CD8-positive, alpha-beta memory T cell (primary cell): ENCODE measurements at places on chromosomes 11 and 22.
A peak's percentile ranks its signal among the peaks of the same experiment; 100 is the strongest.

DNA sequence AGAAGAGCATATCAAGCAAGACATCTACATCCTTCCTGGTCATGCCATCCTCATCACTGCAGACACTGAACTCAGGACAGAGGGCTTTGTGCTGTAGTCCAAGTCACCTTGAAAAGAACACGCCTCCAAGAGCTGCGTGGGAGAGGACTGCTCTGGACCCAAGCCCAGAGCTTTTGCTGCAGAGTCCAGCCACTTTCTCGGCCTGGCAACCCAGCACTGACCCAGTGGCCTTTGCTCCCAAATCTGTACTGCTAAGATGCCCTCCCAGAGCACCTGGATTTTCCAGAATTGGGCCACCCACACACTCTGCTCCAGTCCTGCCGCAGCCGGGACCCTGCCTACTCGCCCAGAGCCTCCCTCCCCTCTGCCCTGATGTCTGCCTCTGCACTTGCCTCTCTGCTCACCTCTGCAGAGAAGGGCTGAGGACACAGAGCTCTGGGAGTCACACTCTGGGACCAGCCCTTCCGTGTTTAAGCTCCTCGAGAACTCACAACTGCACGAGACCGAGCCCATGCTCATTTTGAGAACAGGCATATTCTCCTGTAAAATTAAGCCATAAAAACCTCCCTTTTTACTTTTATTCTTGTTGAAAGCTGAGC, 83.8 kb upstream of the CSNK2A3 start:
- H3K27me3 ChIP-seq, result no peaks in the 10 kb centered on the region
- no peaks in the 10 kb centered on the region for H3K4me1 ChIP-seq
- H3K4me3 ChIP-seq, result no peak overlapping the region
- no peak for DNase-seq
- H3K27ac ChIP-seq, result no peak overlapping the region

DNA sequence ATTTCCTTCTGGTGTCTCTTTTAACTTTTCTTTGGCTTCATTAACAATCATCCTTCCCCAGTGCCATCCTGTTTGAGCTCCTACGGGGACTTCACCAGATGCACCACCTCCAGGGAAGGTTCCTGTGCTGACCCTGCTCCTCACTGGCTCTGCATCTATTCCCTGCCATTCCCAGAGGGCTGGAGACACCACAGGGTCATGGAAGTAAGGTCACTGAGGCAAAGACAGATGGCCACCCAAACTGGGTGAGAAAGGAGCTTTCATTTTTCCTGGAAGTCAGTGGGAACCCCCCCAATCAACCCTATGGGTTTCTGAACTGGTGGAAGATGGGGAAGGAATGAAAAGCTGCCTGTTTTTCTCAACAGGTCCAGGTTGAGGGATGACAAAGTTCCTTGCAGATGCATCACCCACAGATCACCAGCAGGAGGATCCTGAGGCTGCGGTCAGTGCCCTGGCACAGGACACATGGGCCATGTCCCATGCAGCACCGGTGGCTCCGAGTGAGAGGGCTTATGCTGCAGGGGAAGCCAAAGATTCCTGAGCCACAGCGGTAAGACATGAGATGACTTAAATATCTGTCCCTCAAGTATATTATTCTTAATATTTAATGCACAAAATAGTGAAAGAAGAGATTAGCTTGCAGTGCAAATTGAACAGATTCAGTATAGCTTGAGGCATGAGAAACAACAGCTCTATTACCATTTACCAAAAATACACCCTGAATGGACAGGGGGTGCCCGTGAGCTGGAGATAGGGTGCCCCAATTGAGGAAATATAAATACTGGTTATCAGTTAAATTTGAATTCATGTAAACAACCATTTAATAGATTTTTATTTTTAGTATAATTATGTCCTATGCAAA, 73.0 kb upstream of the VPREB1 start:
- no peaks in the 10 kb centered on the region for H3K27me3 ChIP-seq
- H3K36me3 ChIP-seq, result no peaks in the 10 kb centered on the region
- DNase-seq, result no peak
- no peak overlapping the region for H3K27ac ChIP-seq
- H3K4me1 ChIP-seq, result peaks cover 5% of the 10 kb centered on the region
- no peak overlapping the region for H3K4me3 ChIP-seq

- no peak overlapping the region for H3K4me3 ChIP-seq
- no peaks in the 10 kb centered on the region for H3K4me1 ChIP-seq
- no peak overlapping the region for H3K27ac ChIP-seq
Measured at GRCh38 chr11:98180921-98181320, 839.8 kb upstream of the CNTN5 start.

GRCh38 chr11:73833067-73833466, 43.6 kb downstream of the COA4 start:
- H3K27ac ChIP-seq, result no peak overlapping the region
- H3K4me1 ChIP-seq, result no peaks in the 10 kb centered on the region
- no peak overlapping the region for H3K4me3 ChIP-seq
- no peak for DNase-seq

GRCh38 chr11:86369668-86370067, 5.0 kb upstream of the CCDC81 start:
- H3K27me3 ChIP-seq, result no peaks in the 10 kb centered on the region
- no peak overlapping the region for H3K27ac ChIP-seq
- H3K4me3 ChIP-seq, result no peak overlapping the region
- no peaks in the 10 kb centered on the region for H3K4me1 ChIP-seq

DNA sequence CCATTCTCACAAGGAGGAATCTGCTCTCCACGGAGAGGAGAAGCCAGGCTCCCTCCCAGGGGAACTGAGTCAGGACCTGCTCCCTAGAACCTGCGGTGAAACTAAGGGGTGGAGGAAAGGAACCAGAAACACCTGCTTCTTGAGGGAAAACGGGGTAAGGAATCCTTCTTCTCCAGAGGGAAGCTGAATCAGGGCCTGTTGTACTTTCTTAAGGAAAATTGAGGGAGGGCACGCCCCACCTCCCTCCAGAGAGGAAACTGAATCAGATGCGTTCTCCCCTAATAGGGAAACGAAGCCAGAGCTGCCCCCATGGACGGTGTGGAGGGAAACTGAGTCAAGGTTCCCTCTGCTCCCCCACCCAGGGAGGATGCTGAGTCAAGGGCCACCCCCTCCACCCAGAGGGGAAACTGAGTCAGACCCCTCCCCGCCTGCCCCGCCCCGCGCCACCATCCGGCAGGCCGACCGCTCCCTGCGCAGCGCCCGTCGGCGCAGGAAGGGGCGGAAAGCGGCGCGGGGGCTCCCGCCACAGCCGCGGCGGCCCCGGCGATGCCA, 393 bp downstream of the RELA start:
- H3K27ac ChIP-seq, result peak overlapping the region; percentile 97
- peaks cover 42% of the 10 kb centered on the region for H3K36me3 ChIP-seq
- DNase-seq, result no peak
- no peaks in the 10 kb centered on the region for H3K27me3 ChIP-seq
- peaks cover 22% of the 10 kb centered on the region for H3K4me1 ChIP-seq
